ENCODE measurements at places on chromosomes 1 and 21.

- DNase-seq, result no peak
Observed at GRCh38 chr1:204868340-204868700, 2.3 kb upstream of the NFASC start.

- no peak for DNase-seq
Observed at GRCh38 chr1:245687152-245687635, 532.4 kb downstream of the KIF26B start.

- no peak for DNase-seq
Observed at GRCh38 chr1:6795661-6796060, 10.4 kb downstream of the CAMTA1 start.

- peak; percentile 64 for DNase-seq
Observed at GRCh38 chr1:2611031-2611501, 21.8 kb downstream of the MMEL1 start.

DNA sequence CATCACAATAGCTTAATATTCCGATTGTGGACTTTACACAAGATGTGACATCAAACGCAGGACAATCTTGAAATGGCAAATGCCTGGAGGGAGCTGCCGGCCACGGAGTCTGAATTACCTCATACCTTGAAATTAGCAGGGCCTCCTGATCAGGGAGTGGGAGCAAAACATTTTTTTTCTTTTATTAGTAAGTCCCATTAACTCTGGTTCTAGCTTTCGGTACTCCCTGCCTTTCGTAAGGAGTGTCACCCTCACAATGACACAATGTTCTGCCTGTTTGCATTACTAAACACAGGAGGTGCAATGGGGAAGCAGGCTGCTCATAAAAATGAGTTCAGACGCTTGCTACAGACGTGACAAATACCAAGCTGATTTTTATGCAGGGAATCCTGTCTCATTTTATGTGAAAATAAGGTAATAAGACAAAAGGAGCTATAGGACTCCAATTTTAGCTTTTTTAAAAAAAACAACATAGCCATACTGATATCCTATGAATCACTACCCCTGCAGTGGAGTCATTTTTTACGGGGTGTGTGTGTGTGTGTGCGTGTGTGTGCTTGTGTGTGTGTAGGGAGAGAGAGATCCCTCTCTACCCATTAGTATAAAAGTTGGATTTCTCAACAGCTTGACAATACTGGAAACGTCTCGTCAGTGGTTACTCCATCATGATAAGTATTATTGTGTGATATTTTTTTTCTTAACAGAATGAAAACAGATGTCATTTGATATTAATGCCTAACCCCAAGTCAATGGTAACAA, 205.1 kb upstream of the RUNX1 start:
- DNase-seq, result no peak

DNA sequence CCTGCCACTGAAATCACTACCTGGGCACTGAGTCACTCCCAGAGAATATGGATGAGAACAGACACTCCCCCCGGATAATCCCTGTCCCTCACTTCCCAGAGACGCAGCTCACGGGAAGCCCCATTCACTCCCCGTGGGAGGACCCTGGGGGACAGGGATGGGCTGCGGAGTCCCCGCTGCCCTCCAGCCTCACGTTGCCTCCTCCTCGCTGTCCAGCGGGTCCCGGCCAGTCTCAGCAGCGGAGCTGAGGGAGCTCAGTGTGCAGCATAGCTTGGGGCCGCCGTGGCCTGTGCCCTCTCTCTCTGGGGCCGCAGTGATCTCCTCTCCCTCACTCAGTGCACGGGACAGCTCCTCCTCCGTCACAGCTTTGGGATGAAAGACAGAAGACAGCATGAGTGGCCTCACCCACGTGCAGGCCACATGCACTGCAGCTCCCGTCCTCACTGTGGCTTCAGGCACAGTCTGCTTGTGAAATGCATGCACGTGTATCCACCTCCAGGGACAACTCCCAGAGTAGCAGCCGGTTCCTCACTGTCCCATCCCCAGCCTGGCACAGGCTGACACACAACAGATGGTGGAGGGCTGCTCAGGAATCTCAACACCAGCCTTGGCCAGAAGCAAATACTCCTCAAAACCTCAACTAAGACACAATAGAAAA, 7.4 kb downstream of the CFAP410 start:
- no peak for DNase-seq

GRCh38 chr1:229664133-229664689, 38.2 kb downstream of the URB2 start:
- no peak for DNase-seq

DNA sequence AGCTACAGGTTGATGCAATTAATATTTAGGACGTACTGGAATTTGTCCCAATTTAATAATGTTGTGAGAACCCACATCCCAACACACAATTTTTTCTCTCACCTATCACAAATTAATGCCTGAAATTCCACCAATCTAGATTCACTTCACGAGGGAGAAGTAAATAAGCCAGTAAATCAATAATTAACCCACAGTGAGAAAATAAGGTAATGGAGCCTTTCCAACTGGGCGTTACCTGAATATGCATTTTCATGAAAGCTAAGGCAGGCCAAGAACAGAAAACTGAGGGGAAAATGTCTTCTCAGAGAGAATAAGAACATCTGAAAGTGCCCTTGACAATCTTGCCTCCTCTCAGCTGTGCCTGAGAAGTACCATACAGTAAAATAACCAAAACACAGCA, 240.8 kb upstream of the NR5A2 start:
- DNase-seq, result no peak

DNA sequence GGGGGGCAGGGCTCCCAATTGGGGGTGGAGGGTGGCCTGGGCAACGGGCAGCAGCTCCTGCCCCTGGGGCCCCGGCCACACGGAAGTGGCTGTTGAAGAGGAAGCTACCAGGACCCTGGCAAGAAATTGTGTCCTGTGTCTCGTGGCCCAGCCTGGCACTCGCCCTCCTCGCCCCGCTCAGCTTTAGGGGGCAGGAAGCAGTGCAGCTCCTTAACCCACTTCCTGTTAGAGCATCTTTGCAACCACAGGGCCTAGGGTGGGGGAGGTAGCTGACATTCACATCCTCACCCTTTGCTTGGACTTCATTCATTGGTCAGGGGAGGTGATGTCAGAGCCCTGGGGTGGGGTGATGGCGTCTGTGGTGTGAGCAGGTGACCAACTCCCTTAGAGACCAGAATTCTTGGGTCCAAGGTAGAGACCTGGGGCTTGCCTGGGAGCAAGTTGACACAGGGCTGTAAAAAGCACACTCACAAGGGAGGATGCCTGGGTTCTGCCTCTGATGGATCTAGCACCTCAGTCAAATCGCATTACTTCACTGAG, at the start of gene ARHGAP30:
TSS of gene ARHGAP30 (minus strand) at position 161 of the 540 bp plus-strand sequence. CDS start 267 bp downstream, outside the sequence.
- DNase-seq, result no peak

DNA sequence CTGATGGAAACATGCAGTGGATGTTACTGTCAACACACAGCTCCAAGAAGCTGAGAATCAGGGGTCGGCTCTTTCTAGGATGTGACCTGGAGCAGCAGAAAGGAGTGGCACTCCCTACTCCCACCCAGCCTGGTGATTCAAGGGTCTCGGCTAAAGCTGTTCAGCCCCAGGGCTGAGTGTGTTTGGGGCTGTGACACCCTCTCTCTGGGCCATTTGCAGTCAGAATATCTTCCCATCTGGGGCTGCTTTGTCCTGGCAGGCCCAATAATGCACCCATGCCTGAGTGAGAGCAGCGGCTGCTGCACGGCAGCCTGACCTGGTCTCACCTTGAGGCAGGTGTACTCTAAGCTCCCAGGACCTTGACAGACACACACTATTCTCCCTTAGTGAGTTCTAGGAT, 52.5 kb upstream of the AJAP1 start:
- DNase-seq, result no peak
